ENCODE measurements at places on chromosomes 7 and 10.

GRCh38 chr7:133650069-133650468 is 397.2 kb downstream of the EXOC4 start:
- no peak for DNase-seq

DNA sequence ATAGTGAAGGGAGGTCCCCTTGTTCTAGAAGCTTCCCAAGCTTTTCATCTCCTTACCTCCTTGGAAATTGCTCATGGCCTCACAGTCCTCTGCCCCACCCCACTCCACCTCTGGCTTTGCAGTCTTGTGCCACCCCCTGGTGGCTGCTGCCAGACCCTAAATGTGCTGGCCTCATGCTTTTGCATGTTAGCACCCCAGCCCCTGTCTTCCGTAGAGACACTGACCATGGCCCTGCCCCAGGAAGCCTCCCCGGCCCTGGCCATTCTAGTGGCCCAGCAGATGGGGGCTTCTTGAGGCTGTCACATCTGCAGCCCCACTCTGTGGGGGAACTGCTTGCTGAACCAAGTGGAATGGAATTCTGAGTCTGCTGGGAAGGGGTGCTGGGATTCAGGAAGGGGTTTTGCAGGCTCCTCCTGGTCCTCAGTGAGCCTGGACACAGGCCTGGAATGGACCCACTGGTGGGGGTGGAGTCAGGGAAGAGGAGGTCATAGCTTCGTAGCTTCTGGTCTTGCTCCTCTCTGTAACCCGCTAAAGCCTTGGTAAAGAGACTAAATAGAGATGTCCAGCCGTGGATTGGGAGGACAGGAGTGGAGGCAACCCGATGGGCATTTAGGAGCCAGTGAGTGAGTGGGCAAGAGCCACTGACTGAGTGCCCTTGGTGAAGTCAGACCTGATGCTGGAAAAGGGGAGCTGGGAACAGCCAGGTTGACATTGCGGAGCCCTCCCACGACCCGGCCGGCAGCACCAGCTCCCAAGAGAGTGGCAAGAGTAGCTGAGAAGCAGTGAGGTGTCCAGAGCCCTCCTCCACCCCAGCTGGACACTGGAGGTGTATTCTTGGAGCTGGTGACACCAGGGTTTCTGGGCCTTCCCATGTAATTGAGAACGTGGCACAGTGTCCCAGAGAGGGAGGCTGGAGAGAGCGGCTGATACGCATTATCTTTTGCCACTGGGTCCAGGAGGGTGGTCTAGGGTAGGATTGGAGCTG is 20.9 kb downstream of the RAMP3 start:
- no peak for DNase-seq

- no peak for DNase-seq
Measured at GRCh38 chr10:98296524-98296923, 28.5 kb upstream of the LOXL4 start.

GRCh38 chr7:87337331-87337730 is 8.1 kb upstream of the CROT start:
- no peak for DNase-seq

DNA sequence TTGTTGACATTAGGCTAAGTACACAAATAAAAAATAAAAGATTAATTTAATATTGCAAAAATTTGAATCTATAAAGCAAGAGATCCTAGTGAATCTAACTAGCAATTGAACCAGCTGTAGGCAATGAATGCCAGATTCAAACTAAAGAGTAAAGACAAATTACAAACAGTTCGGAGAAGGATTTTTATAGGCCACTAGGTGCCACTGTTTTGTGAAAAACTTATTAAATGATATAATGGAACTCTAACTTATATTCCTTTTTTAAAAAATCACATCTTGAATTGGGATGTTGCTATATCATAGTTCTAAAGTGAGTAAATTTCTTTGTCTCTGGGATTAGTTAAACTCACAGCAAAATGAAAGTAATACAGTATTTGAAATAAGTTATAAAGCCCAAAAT is 39.1 kb upstream of the GNAI1 start:
- no peak for DNase-seq

GRCh38 chr7:3194501-3195141 is 106.4 kb upstream of the SDK1 start:
- no peak for DNase-seq

- no peak for DNase-seq
Measured at GRCh38 chr7:87507446-87507845, 32.0 kb upstream of the ABCB4 start.

- no peak for DNase-seq
Measured at GRCh38 chr7:44124822-44125202, 1.5 kb upstream of the POLD2 start.

DNA sequence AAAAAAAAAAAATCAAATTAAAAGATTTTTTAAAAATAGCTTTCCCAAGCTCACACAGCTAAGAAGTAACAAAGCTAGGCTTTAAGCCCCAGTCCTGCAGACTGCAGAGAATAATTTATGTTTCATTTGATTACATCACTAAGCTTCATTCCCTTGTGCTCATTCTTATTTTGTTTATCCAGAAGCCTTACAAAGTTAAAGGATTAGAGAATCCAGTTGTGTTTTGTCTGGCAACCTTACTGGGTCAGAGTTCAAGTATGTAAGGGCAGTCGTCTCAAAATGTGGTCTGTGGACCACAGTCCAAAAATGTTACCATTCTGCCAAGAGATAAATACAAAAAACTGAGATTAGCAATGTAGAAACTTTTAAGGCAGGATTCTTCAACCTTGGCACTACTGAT is 32.1 kb upstream of the EZH2 start:
- DNase-seq, result no peak

DNA sequence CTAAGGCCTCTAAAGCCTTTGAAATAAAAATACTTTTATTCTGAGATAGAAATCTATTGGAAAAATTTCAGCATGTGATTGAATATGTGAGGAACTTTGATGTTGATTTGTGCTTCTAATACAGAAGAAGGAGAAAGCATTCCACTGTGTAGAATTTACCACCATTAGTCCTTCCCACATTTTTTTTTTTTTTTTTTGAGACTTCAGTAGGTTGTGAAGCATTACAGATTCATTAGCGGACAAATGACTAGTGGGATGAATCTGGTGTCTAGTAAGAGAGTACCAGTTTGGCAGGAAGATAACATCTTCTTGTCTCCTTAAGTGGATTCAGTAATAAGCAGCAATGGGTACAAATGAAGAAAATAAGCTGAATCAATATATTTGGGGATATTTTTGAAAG is 95.5 kb downstream of the ANKRD30A start:
- DNase-seq, result no peak

- no peak for DNase-seq
Measured at GRCh38 chr7:151645311-151645710, 125.6 kb upstream of the RHEB start.

GRCh38 chr7:7732621-7733281 is 14.3 kb upstream of the RPA3 start:
- no peak for DNase-seq

- DNase-seq, result no peak
Measured at GRCh38 chr10:105148456-105148855, 507.4 kb downstream of the SORCS3 start.

- no peak for DNase-seq
Measured at GRCh38 chr7:95472581-95473161, 13.1 kb upstream of the ASB4 start.

Measured in effector memory CD4-positive, alpha-beta T cell (primary cell).